ENCODE measurements at places on chromosomes 1 and 21. TPM values are rescaled to one million over a fixed set of nuclear protein-coding genes. Genes with fewer than 3 reads are reported as not detected.

Gene CLDN19
- total RNA-seq = 1.6 TPM

Gene DNAJC8
- total RNA-seq = 27.1 TPM

Gene RNF186
- not detected for total RNA-seq

Gene SERPINC1
- not detected for total RNA-seq

Gene SLC45A3
- total RNA-seq = 2.1 TPM

Gene SPRR2G
- total RNA-seq = not detected

Gene SPATA1
- total RNA-seq = 1.0 TPM

Gene SYCP1
- not detected for total RNA-seq

Gene CCNL2
- 55.3 TPM for total RNA-seq

Gene TLR5
- 3.1 TPM for total RNA-seq

Gene LCE1E
- total RNA-seq = not detected

Gene TMEM200B
- total RNA-seq = 6.8 TPM

Gene SPRR2A
- total RNA-seq = not detected

Gene MPZ
- total RNA-seq = 63.7 TPM

Gene CELA2A
- not detected for total RNA-seq

Gene LIX1L
- total RNA-seq = 16.2 TPM

Gene MTARC1
- 5.2 TPM for total RNA-seq
